Dermis microvascular lymphatic vessel endothelial cell (primary cell): ENCODE measurements at places on chromosomes 6 and 20.

- no peak for DNase-seq
Observed at GRCh38 chr6:10316373-10316721, 98.5 kb downstream of the TFAP2A start.

DNA sequence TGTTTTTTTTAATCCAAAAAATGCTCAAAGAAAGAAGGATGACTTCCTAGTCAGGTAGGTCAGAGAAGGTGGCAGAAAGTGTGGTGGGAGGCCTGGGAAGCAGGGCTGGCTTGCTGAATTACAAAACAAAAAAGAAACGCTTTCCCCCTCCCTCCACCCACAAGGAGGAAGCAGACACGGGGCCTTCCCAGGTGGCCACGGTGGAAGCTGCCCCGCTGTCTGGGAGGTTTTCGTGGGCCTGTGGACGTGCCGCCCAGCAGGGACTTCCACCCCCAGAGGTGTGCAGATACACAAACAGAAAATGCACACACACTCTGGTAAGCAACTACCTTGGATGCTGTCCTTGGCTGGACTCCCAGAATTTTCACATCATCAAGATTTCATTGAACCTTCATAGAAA is 198.2 kb upstream of the CDH4 start:
- no peak for DNase-seq

GRCh38 chr20:25193843-25194242 is 1.7 kb upstream of the ENTPD6 start:
- no peak for DNase-seq

- DNase-seq, result no peak
Observed at GRCh38 chr20:19017104-19017690, 195.2 kb upstream of the SLC24A3 start.

GRCh38 chr6:34859951-34860350 is 27.9 kb downstream of the TAF11 start:
- no peak for DNase-seq

DNA sequence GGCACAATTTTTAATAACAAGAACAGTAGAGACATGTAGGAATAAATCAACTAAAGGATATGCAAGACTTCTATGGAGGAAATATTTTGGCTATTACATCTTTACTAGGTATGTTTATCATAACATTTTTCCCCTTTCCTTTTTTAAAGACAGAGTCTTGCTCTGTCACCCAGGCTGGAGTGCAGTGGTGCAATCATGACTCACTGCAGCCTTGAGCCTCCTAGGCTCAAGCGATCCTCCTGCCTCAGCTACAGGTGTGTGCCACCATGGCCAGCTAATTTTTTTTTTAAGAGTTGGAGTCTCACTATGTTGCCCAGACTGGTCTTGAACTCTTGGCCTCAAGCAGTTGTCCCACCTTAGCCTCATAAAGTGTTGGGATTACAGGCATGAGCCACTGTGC is 37.0 kb downstream of the AKAP7 start:
- DNase-seq, result no peak

DNA sequence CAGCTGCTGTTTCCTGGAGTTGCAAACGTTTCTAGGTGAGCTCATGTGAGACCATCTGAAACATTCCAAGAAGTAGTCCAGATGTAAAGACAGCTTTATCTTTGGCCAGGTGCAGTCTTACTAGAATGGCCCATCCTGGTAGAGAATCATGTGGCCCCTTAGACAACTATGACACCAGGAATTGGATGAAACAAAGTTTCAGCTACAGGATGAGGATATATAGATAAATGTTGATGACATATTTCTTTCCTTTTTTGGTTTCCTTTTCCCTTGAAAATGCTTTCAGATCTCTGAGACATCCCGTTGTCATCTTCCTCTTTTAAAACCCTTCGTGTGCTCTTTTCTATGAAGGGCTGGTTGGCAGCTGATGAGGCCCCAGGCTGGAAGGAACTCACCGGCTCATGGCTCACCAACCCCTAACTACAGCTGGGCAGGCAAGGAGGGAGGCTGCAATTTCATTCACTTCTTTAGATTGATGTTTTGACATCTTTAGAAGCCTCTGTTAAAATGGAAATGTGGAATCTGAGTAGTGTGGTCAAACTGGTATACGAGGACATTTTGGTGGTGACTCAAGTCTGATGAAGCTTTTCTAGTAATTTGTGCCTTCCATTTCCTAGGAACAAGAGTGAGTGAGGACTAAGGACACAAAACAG is 167.9 kb upstream of the TNFAIP3 start:
- no peak for DNase-seq

GRCh38 chr6:139369068-139369467 is 5.4 kb downstream of the CITED2 start:
- DNase-seq, result no peak

DNA sequence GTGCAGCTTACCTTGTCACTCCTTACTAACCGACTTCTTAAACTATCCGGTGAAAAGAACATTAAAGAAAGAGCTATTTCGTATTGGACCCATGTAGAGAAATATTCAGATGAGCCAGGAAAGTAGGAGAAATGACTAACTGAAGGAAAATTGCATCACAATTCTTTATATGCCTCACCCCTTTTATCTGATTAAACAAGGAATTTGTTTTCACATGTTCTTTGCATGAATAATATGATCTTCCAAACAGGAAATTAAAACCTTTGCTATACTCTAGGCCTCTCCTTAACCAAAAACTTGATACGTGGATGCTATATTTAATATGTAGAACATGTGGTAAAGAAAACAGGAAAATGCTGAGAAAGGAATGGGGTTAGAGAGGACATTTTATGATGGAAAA is 41.9 kb upstream of the LRRC1 start:
- DNase-seq, result peak; percentile 16

DNA sequence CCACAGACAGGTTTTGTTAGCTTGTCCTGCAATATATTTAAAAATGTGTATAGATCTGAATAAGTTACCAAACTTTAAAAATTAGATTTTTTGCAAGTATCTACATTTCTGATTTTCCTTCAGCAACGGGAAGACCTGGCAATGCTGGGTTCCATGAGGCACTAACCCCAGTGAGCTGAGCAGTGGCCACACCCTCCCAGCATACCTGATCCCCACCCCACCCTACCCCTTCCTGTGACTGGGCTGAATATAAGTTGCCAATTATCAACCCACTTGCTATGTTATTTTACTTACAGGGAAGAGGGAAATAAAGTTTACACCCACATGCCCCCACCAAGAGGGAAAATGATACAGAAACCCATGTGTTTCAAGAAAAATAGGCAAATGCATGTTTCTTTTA is 70.3 kb upstream of the RALGAPA2 start:
- DNase-seq, result no peak

GRCh38 chr6:10831609-10832008 is 6.7 kb downstream of the MAK start:
- no peak for DNase-seq

GRCh38 chr6:52394251-52394666 is 25.9 kb upstream of the EFHC1 start:
- no peak for DNase-seq

- DNase-seq, result no peak
Observed at GRCh38 chr6:1957746-1958145, 287.7 kb downstream of the GMDS start.

DNA sequence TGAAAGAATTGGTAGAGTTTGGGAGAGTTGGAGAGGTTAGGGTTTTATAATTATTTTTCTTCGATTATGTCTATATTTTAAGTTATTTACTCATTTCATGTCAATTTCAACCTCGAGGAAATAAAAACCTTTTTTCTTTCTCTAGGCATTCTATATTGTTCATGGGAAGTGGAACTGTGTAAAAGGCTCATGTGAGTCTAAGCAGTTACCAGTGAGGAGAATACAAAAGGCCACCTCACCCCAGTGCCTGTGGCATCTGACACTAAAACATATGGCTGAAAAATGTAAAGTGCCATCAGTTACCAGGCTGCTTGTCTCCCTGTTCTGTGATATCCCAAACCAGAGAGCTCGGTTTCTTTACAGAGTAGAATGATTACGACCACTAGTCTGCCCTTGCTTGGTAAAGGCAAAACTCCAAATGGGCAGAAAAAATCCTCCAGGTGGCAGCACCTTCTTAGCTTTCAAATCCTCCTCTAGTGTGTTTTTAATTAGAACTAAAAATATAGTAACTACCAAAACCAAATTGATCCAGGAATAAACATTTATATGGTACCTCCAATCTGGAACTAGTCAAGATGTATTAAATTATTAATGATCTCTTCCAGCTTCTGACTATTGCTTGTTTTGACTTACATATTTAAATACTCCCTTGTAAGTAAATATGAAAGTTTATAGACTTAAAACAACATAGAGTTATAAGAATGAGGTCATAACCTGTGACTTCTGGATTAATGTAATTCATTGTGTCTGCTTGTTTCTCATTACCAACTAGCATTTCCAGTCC is 122.6 kb upstream of the MCHR2 start:
- peak; percentile 77 for DNase-seq

- DNase-seq, result peak; percentile 46
Observed at GRCh38 chr20:59016795-59017492, 2.3 kb upstream of the TUBB1 start.

DNA sequence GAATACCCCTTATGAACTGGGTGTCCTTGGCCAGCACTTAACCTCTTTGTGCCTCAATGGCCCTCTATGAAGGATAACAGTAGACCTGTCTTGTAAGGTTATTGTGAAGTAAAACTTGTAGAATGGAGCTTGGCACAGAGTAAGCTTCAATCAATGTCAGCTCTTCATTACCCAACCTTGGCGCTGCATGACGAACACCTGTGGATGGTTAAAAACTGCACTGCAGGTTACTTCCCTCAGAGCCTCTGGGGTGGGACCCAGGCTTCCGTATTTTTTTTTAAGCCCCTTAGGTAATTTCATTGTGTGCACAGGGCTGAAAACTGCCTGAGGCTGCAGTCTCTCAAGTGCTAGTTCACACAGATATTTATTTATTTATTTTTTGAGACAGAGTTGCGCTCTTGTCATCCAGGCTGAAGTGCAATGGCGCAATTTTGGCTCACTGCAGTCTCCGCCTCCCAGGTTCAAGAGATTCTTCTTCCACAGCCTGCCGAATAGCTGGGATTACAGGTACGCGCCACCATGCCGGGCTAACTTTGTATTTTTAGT is 42.8 kb upstream of the SLC23A2 start:
- DNase-seq, result no peak

- no peak for DNase-seq
Observed at GRCh38 chr20:33465481-33466302, 22.1 kb upstream of the SNTA1 start.

- no peak for DNase-seq
Observed at GRCh38 chr6:82385102-82385501, 21.5 kb downstream of the TPBG start.

- DNase-seq, result peak; percentile 78
Observed at GRCh38 chr6:56292505-56293181, 45.3 kb upstream of the COL21A1 start.

DNA sequence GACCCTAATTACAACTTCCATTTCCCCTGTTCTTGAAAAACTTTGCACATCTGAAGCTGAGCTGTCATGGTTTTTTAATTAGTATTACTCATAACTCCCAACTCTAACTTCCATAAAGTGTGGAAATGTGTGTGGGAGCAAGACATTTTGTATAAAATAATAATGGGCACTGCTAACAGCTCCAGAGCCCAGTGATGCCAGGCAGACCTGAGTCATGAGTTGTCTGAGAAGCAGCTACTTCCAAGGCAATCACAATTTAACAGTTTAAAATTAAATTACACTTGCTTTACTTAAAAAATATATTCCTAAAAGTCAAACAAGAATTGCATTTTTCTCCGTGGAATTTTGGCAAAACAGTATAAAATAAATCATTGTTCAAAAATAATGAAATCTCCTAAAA is 6.4 kb downstream of the SLC2A12 start:
- DNase-seq, result no peak

GRCh38 chr20:60926831-60927230 is 325.2 kb upstream of the CDH4 start:
- no peak for DNase-seq

GRCh38 chr6:72589096-72589495 is 32.8 kb upstream of the KCNQ5 start:
- no peak for DNase-seq

DNA sequence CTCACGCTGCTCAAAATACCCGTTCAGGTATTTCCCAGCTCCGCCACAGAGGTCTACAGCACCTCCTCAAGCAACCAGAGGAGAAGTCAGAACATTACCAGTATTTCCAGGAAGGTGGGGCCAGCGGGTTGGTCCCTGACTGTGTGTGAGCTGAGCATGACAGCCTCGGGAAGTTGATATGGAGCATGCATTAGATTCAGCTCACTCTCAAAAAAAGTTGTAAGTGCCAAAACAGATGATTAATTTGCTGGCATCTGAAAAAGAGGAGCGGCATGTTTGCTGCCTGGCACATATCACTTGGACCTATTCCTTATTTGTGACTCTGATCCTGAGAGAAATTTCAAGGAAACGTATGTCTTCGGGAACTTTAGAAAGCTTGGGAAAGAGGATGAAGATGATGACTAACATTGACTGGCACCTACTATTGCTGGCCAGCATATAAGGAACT is 32.3 kb downstream of the ELOVL2 start:
- no peak for DNase-seq

GRCh38 chr6:115969207-115969929 is 91.3 kb downstream of the FRK start:
- no peak for DNase-seq

DNA sequence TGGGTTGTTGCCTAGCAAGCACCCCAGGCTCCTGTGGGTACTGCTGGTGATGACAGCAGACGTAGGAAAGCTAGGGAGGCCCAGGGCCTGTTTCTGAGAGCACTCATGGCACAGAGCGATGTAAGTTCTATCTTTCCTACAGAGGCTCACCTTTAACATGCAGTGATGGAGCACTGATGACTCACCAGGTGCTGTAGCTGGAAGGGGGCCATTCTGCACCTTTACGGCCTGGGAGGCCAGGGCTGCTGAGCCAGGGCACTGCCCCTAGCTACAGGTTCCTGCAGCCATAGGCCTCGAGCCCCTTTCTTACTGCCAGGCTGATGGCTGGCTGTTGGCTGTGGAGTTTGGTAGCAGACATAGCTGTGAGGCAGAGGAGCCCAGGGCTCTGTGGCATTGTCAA is 31.1 kb upstream of the GPR6 start:
- no peak for DNase-seq

DNA sequence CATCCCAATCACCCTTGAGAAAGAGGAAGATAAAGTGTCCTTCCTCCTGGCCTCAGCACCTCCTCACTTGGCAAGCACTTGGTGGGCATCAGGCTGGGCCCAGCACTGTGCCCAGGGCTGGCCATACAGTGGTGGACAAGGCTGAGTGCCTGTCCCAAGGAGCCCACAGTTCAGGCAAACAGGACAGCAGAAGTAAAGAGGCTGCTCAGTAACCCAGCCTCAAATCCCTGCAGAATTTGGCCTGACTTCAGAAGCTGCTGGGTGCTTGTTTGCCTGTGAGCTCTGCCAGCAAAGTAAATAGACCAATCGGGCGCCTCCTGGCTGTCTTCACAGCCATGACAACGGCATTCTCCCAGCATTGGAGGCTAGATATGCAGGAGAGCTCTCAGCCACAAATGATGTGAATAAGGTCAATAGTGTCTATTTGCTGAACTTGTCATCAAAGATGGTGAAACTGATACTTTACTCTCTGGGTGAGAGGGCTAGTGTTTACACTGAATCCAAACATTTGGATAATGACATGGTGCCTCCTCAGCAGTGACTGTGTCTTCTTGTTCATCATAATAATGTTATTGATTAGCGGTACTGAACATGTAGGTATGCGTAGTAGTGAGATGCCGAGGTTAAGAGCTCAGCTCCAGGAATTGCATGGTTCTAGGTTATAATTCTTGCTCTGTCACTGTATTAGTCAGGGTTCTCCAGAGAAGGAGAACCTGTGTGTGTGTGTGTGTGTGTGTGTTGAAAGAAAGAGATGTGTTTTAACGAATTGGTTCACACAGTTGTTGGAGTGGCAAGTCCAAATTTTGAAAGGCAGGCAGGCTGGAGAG is 36.9 kb upstream of the FANCE start:
- DNase-seq, result peak; percentile 60
